ENCODE measurements at places on chromosomes 11 and 22.
A peak's percentile ranks its signal among the peaks of the same experiment; 100 is the strongest.

GRCh38 chr11:65899356-65900124, 648 bp downstream of the FOSL1 start:
- peak; percentile 81 for DNase-seq

DNA sequence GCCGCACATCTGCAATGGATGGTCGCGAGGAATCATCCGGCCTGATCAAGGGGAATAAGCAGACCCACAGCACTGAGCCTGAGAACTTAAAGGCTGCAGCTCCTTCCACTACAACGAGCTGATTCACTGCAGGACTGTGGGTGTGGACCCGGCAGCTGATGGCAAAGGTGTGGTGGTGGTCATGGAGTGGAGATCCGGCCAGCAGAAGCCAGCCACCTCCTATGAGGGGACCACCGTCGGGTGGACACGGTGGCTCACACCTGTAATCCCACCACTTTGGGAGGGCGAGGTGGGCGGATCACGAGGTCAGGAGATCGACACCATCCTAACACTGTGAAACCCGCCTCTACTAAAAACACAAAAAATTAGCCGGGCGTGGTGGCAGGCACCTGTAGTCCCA, 66.4 kb downstream of the DGCR2 start:
- DNase-seq = no peak

DNA sequence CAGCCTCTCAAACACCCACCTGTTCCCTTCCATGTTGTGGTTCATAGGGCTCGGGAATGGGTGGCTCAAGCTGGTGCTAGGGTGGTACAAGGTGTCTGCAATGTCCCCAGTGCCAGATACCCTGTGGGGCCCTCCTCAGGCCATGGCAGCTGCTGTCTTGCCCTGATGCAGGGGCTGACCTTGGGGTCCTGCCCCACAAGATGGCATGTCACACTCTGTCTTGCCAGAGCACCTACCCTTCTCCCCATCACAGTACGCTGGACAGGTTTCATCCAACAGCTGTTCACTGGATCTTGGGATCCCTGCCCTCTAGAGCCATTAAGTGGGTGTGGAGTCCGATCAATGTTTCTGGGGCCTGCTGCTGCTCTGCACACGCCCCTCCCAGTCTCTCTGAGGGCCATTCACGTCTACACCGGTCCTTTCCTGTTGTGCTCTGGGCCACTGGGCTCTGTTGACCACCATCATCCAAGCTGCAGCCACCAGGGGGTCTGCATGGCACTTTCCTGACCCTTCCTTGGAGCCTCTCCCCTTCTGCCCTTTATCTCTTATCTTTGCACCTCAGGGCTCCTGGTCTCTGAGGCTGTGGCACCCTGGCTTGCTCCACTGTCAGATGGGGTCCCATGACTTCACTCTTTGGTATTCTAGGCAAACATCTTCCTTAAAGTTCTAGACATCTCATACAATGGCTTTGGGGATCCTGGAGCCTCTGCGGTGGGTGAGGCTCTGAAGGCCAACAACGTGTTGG, 7.1 kb downstream of the LRRC74B start:
- DNase-seq = no peak

- DNase-seq = no peak
Observed at GRCh38 chr11:12243486-12243885, 133.1 kb downstream of the MICAL2 start.

DNA sequence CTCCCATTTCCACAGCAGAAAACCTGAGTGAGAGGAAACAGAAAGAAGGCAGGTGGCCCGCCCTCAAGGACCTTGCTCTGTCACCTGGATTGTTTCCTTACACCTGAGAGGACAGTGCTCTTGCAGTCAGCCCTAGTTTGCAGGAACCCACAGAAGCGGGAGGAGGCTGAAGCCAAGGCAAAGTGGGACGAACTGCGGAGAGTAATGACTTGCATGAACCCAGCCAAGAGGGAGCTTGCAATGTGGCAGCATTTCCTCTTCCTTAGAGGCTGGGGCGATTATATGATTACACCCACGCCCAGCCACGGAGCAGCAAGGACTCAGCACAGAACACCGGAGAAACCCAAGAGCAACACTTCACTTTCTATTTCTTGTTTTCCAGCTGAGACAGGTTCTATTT, 102.6 kb downstream of the SPON1 start:
- DNase-seq = peak; percentile 17

DNA sequence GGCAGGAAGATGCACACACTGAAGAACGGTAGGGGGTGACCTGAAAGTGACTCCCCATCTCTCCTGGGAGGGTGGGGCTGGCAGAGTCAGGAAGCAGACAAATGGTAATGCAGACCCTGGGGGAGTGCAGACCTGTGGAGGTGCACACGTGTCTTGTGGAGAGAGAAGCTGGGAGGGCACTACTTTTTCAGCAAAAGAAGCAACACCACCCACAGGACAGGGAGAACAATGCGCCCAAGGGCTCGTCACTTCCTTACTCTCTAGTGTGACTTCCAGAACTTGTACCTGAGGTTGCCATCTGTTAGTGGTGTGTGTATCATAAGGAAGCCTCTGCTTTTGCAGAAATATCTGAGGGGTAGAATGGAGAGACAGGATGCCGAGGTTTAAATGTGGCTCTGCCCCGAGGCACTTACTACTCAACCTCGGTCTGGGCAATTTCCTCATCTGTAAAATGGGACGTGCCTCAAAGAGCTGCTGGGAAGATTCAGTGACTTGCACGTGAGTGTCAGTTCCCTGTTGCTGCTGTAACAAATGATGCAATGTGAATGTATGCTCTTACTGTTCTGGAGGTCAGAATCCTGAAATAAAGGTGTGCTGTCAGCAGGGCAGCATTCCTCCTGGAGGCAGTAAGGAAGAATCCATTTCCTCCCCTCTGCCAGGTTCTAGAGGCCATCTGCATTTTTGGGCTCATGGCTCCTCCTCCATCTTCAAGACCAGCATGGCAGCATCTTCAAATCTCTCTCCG, 323.4 kb downstream of the SHANK2 start:
- DNase-seq = no peak

DNA sequence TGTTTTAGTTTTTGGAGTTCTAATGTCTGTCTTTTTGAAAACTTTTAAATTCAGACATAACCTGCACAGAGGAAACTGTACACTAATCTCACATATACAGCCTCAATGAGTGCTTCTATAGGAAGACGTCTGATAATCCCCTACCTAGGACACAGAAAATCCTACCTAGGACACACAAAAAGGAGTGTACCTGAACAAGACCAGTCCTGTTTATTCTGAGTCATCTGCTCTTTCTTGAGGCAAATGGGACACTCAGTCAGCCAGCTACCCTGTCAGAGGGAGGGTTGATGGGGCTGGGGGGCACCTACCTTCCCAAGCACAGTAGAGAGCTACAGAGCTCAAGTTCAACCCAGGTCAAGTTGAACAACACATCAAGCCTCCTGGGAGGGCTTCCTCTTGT, 346.6 kb upstream of the NCAM1 start:
- no peak for DNase-seq

DNA sequence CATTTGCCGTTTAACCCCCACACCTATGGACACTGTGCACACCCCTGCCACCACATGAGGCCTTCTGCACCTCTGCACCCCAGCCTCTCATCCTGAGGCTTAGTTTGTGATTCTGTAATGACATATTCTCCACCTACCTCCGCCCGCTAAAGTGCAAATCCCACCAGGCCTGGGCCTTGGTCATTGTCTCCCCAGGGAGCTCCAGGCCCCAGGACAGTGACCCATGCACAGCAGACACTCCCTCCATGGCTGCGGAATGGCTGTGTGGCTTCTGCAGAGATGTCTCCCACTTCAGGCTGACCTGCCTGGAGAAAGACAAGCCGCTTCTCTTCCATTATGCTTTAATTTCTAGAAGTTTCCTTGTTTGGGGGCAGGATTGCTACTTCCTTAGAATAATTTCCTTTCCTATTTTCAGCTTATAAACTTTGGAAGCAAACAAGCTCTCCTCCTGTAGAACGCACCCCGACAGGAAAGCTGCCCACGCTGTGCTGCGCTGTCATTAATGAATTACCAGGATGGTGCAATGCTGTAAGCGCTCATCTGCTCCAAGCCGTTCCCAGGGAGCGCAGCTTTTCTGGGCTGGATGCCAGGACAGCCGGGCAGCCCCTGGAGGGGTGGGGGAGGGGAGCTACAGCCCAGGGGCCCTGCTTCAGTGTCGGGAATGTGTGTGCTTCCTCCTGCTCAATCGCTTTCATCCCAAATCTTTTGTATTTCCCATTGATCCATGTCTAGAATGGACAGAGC, 618.0 kb downstream of the BRD1 start:
- no peak for DNase-seq

DNA sequence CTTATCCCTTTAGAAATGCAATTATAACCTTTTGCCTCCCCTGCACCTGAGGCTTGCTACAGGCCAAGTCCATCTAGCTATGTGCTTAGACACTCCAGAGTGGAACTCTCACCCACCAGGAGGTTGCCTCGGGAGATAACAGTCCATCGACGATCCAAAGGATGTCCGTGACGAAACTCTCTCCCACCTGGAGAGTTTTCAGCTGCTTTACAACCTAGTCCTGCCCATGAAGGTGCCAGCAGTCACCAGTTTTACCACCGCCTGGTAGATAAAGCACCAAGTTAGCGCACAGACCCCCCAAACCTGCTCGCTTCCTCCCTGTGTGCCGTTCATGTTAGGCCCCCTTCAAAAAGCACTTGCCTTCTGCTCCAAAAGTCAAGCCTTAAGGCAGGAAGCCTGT, 53.1 kb upstream of the SHISAL1 start:
- DNase-seq = no peak

GRCh38 chr22:49499433-49500075, 328.1 kb downstream of the BRD1 start:
- no peak for DNase-seq

- no peak for DNase-seq
Observed at GRCh38 chr11:119993722-119994121, 144.2 kb downstream of the TRIM29 start.

DNA sequence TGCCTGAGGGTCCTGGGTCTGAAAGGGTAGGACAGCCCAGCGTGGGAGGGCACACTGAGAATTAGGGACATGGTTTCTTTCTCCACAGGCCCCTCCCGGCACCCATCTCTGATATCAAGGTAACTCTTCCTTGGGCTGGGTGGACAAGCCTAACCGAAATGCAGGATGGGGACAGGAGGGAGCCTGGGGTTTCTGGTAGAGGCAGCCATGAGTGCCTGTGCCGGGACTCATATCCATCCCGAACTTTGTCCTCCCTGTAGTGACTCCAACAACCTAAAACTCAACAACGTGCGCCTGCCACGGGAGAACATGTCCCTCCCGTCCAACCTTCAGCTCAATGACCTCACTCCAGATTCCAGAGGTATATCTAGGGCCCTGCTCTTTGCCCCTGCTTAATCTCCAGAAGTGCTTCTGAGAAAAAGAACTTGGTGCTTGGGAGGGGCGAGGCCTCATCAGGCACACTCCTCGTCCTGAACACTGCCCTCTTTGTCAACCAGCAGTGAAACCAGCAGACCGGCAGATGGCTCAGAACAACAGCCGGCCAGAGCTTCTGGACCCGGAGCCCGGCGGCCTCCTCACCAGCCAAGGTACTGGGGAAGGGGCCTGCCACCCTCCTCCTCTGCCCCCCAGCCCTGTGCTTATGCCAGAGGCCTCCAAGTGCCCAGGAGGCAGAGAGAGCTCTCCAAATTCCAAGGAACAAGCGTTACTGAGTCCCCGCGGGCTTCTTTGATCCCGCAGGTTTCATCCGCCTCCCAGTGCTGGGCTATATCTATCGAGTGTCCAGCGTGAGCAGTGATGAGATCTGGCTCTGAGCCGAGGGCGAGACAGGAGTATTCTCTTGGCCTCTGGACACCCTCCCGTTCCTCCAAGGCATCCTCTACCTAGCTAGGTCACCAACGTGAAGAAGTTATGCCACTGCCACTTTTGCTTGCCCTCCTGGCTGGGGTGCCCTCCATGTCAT, 3.1 kb downstream of the TMEM25 start:
- DNase-seq = no peak

DNA sequence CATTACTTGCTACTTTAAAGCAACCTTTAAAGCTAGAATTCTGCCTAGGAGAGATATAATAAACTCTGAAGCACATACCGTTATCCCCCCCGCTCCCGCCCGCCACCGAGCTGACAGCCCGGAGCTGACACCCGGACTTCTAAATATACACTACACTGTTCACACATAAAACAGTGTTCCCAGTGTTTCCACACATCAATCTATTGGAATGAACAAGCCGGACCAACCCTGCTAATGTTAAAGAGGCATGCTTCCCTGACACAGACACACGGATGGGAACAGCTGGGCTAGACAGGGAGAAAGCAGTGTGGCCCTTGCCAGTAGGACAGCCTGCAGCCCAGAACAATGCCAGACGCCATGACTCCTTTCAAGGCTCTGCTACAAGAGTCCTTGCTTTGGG, 108.4 kb upstream of the CSNK2A3 start:
- DNase-seq = no peak

DNA sequence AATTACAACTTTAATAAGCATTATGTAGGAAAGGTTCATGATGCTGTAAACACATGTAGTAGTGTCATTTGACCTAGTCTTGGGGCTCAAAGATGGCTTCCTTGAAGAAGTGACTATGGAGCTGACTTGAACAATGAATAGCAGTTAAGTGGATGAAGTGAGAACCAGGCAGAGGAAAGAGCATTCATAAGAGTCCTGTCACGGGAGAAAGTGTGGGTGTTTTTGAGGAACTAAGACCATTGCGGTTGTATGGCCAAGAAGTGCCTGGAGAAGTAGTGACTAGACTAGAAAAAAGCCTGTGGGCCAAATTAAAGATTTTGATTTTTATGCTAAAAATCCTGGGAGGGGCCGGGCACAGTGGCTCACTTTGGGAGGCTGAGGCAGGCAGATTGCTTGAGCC, 7.2 kb upstream of the IL18BP start:
- DNase-seq = no peak
